ENCODE measurements at places on chromosomes 6 and 20.
A peak's percentile ranks its signal among the peaks of the same experiment; 100 is the strongest.

- no peak overlapping the region for H3K27ac ChIP-seq
- peaks cover 23% of the 10 kb centered on the region for H3K27me3 ChIP-seq
- H3K4me1 ChIP-seq = peaks cover 18% of the 10 kb centered on the region
- H3K4me3 ChIP-seq = no peak overlapping the region
Measured at GRCh38 chr6:36297051-36297450, 27.2 kb downstream of the PNPLA1 start.

DNA sequence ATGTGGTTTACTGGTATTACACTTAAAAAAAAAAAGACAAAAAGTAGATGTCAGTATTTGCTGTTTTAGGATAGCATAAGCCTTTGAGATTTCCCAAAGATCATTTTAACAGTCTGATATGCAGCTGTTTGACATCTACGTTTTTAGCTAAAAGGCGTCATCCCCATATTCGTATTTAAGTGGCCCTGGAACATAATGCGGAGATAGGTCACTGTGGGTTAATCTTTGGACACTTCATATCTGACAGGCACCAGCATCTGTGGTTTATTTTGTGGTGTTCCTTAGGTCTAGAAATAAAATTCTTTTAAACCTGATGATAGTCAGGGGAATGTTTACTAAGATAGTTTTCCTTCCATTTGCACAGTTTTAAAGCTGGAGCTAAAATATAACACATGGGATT is 313.7 kb downstream of the SOX4 start:
- H3K4me3 ChIP-seq = no peak overlapping the region
- H3K36me3 ChIP-seq = peaks cover 36% of the 10 kb centered on the region
- H3K4me1 ChIP-seq = peaks cover 85% of the 10 kb centered on the region
- H3K27ac ChIP-seq = no peak overlapping the region
- H3K27me3 ChIP-seq = no peaks in the 10 kb centered on the region

DNA sequence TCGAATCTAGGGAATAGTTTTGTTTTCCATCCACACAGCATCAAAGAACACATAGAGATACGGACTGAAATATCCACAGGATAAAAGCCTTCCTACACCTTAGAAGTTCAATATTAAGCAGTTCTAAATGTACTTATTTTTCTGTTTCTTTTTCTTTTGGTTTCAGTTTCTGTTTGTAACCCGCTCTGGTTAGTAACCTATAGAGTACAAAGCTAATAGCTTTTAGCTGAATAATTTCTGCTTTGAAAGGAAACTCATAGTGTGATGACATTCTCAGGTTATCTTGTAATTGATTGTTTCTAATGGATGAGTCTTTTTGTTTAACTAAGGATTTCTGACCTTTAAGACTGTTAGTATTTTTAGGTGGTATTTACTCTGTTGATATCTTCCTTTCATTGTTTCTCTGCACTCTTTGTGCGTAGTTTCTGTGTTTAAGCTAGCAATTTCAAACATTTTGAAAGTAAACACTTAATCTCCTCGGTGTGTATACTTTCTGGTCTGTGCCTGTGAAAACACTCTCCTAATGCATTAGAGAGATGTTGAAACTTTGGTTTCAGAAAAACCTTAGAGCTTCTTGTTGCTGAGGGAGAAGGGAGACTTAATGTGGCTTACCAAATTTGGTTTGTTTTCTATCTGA is 385.5 kb downstream of the HDGFL1 start:
- H3K4me3 ChIP-seq = no peak overlapping the region
- H3K27ac ChIP-seq = peak overlapping the region; percentile 2
- H3K4me1 ChIP-seq = peaks cover 19% of the 10 kb centered on the region

DNA sequence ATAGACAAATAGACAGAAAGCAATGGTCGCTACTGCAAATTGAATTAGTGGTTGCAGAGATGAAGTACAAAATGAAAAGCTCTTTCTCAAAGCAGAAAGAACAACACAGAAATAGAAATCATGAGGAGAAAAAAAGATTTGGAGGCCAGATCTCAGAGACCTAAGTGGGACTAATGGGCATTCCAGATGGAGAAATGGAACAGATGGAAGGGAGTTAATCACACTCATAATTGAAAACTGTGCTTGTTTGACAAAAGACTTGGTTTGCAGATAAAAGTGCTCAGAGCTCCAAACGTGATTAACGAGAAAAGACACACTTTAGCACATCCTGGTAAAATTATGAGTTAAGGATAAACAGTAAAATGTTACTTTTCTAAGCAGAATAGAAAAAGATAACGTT is 58.1 kb upstream of the SNRPB2 start:
- H3K27ac ChIP-seq = peak overlapping the region; percentile 6
- H3K4me1 ChIP-seq = no peaks in the 10 kb centered on the region
- no peaks in the 10 kb centered on the region for H3K27me3 ChIP-seq
- no peak overlapping the region for H3K4me3 ChIP-seq
- no peaks in the 10 kb centered on the region for H3K36me3 ChIP-seq

DNA sequence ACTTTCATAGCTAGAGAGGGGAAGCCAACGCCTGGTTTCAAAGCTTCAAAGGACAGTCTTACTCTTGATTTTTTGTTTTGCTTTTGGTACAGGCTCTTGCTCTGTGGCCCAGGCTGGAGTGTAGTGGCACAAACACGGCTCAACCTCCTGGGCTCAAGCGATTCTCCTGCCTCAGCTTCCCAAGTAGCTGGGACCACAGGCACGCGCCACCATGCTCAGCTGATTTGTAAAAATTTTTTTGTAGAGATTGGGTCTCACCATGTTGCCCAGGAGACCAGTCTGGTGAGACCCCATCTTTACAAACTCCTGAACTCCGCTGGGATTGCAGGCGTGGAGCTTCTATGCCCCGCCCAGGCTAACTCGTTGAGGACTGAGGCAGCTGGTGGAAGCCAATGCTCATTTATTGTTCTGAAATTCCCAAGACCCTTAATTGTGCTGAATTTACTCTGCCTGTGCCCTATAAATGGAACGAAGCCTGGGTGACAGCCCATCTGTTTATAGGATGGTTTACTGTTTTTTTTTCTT is 18.0 kb downstream of the SRSF3 start:
- H3K36me3 ChIP-seq = peaks cover 72% of the 10 kb centered on the region
- no peak for DNase-seq

- no peak for DNase-seq
- no peaks in the 10 kb centered on the region for H3K4me1 ChIP-seq
- H3K36me3 ChIP-seq = no peaks in the 10 kb centered on the region
- H3K4me3 ChIP-seq = no peak overlapping the region
- peaks cover 2% of the 10 kb centered on the region for H3K27me3 ChIP-seq
Measured at GRCh38 chr6:56416247-56416646, 168.9 kb upstream of the COL21A1 start.

DNA sequence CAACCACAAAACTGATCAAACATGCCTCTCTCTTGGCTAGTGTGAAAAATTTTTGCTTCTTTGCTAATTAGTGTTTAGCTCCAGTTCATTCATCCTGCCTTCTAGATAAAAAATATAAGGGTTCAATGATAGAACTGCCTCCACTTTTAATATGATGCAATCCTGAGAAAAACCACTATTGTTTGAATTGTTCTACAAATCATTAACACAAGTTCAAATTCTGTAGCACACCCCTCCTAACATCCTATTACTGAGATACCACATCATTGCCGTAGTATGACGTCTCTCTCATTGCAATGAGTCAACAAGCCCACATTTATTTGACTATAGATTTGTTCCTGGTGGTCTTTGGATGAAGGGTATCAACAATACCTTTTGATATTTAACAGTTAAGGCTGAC is 365.8 kb upstream of the OPRM1 start:
- H3K36me3 ChIP-seq = no peaks in the 10 kb centered on the region
- H3K4me3 ChIP-seq = no peak overlapping the region
- no peaks in the 10 kb centered on the region for H3K27me3 ChIP-seq
- H3K4me1 ChIP-seq = no peaks in the 10 kb centered on the region
- no peak overlapping the region for H3K27ac ChIP-seq

GRCh38 chr20:5056801-5057599 is 55.7 kb upstream of the SLC23A2 start:
- peaks cover 12% of the 10 kb centered on the region for H3K27me3 ChIP-seq
- H3K27ac ChIP-seq = peak overlapping the region; percentile 26
- no peak overlapping the region for H3K4me3 ChIP-seq
- H3K4me1 ChIP-seq = no peaks in the 10 kb centered on the region
- DNase-seq = no peak

GRCh38 chr20:17671011-17671410 is 11.0 kb downstream of the RRBP1 start:
- no peak overlapping the region for H3K27ac ChIP-seq
- no peak overlapping the region for H3K4me3 ChIP-seq
- H3K36me3 ChIP-seq = peaks cover 79% of the 10 kb centered on the region
- DNase-seq = no peak

GRCh38 chr6:168277274-168277669 is 42.3 kb downstream of the DACT2 start:
- DNase-seq = no peak
- peaks cover 21% of the 10 kb centered on the region for H3K27me3 ChIP-seq
- H3K27ac ChIP-seq = no peak overlapping the region
- no peaks in the 10 kb centered on the region for H3K36me3 ChIP-seq
- no peak overlapping the region for H3K4me3 ChIP-seq
- H3K4me1 ChIP-seq = peaks cover 89% of the 10 kb centered on the region

- peaks cover 62% of the 10 kb centered on the region for H3K4me1 ChIP-seq
- H3K27me3 ChIP-seq = peaks cover 24% of the 10 kb centered on the region
- H3K4me3 ChIP-seq = no peak overlapping the region
- H3K36me3 ChIP-seq = peaks cover 29% of the 10 kb centered on the region
- DNase-seq = no peak
Measured at GRCh38 chr6:166905505-166906134, 50.7 kb downstream of the RNASET2 start.

- peak overlapping the region; percentile 99 for H3K27ac ChIP-seq
- H3K4me1 ChIP-seq = peaks cover 78% of the 10 kb centered on the region
- no peaks in the 10 kb centered on the region for H3K27me3 ChIP-seq
- peak overlapping the region; percentile 84 for H3K4me3 ChIP-seq
Measured at GRCh38 chr20:53738039-53738944, 144.7 kb upstream of the ZNF217 start.

- no peaks in the 10 kb centered on the region for H3K36me3 ChIP-seq
- DNase-seq = no peak
- H3K27me3 ChIP-seq = peaks cover 2% of the 10 kb centered on the region
- no peak overlapping the region for H3K27ac ChIP-seq
Measured at GRCh38 chr6:163814494-163815364, 400.2 kb downstream of the QKI start.

- H3K4me3 ChIP-seq = no peak overlapping the region
- DNase-seq = no peak
- no peak overlapping the region for H3K27ac ChIP-seq
Measured at GRCh38 chr6:105873799-105874198, 212.3 kb upstream of the PRDM1 start.

GRCh38 chr6:32854376-32855178 is 585 bp downstream of the PSMB9 start:
- H3K4me1 ChIP-seq = peaks cover 19% of the 10 kb centered on the region
- peaks cover 98% of the 10 kb centered on the region for H3K27me3 ChIP-seq
- no peak for DNase-seq

GRCh38 chr6:131382631-131383030 is 190.4 kb upstream of the ARG1 start:
- H3K36me3 ChIP-seq = peaks cover 7% of the 10 kb centered on the region
- peaks cover 38% of the 10 kb centered on the region for H3K4me1 ChIP-seq
- no peak overlapping the region for H3K27ac ChIP-seq
- DNase-seq = peak; percentile 16
- H3K27me3 ChIP-seq = peaks cover 3% of the 10 kb centered on the region

- H3K27ac ChIP-seq = no peak overlapping the region
- H3K4me1 ChIP-seq = peaks cover 18% of the 10 kb centered on the region
- H3K4me3 ChIP-seq = no peak overlapping the region
- H3K36me3 ChIP-seq = no peaks in the 10 kb centered on the region
- H3K27me3 ChIP-seq = peaks cover 48% of the 10 kb centered on the region
Measured at GRCh38 chr20:46144432-46145025, 26.4 kb downstream of the CD40 start.

DNA sequence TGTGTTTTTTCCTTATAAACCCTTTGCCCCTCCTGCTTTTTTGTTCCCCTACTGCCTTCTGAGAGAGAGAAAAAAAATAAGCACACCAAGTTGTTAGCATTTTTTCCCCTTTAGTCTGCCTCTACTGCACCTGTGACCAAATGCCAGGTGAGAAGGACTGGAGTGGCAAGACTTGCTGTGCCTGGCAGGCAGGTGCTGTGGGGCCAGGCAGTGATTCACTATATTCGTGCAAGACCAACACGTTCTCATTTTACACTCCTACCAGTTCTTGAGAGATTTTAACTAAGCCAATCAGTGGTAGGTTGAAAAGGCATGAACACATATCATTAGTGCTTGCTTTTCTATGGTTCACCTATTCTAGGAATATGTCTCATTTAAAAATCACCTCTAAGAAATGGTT is 109.7 kb downstream of the FIG4 start:
- H3K4me3 ChIP-seq = no peak overlapping the region
- DNase-seq = no peak
- H3K36me3 ChIP-seq = no peaks in the 10 kb centered on the region
- H3K27me3 ChIP-seq = no peaks in the 10 kb centered on the region
- peaks cover 6% of the 10 kb centered on the region for H3K4me1 ChIP-seq
- no peak overlapping the region for H3K27ac ChIP-seq

- H3K27me3 ChIP-seq = peaks cover under 1% of the 10 kb centered on the region
- peaks cover 50% of the 10 kb centered on the region for H3K4me1 ChIP-seq
- H3K27ac ChIP-seq = peak overlapping the region; percentile 85
- no peak overlapping the region for H3K4me3 ChIP-seq
- H3K36me3 ChIP-seq = no peaks in the 10 kb centered on the region
- DNase-seq = no peak
Measured at GRCh38 chr6:106146852-106147351, 60.8 kb downstream of the PRDM1 start.

DNA sequence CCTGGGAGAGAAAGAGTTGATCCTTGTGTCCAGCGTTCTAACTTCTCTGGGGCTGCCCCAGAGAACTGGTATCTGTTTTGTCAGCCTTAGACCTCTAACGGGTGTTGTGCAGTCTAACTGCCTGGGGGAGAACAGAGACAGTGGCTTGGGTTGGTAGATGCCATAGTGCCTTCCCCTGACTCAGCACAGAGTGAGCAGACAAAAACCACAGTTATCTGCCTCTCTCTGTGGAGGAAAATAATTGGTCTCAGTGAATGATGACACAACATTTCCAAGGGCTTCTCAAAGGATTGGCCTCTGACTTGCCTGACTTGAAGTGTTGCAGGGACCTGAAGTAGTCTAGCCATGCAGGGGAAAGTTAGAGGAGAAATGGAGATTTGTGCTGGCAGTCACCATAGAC is 226.2 kb upstream of the MAN1A1 start:
- H3K27me3 ChIP-seq = peaks cover 9% of the 10 kb centered on the region
- no peak overlapping the region for H3K4me3 ChIP-seq
- peaks cover 12% of the 10 kb centered on the region for H3K36me3 ChIP-seq
- H3K4me1 ChIP-seq = no peaks in the 10 kb centered on the region

GRCh38 chr20:63129991-63130657 is 85.8 kb downstream of the YTHDF1 start:
- H3K4me1 ChIP-seq = no peaks in the 10 kb centered on the region
- peaks cover 30% of the 10 kb centered on the region for H3K27me3 ChIP-seq
- no peaks in the 10 kb centered on the region for H3K36me3 ChIP-seq
- H3K27ac ChIP-seq = no peak overlapping the region

GRCh38 chr20:63033794-63034709 is 27.3 kb upstream of the BHLHE23 start:
- peaks cover 89% of the 10 kb centered on the region for H3K27me3 ChIP-seq
- peak overlapping the region; percentile 38 for H3K4me3 ChIP-seq
- no peaks in the 10 kb centered on the region for H3K36me3 ChIP-seq

Measured in nephron progenitor cell (in vitro differentiated cells).